Hindlimb muscle (tissue), 1 donor: ENCODE measurements at places on chromosomes 2 and 18.

DNA sequence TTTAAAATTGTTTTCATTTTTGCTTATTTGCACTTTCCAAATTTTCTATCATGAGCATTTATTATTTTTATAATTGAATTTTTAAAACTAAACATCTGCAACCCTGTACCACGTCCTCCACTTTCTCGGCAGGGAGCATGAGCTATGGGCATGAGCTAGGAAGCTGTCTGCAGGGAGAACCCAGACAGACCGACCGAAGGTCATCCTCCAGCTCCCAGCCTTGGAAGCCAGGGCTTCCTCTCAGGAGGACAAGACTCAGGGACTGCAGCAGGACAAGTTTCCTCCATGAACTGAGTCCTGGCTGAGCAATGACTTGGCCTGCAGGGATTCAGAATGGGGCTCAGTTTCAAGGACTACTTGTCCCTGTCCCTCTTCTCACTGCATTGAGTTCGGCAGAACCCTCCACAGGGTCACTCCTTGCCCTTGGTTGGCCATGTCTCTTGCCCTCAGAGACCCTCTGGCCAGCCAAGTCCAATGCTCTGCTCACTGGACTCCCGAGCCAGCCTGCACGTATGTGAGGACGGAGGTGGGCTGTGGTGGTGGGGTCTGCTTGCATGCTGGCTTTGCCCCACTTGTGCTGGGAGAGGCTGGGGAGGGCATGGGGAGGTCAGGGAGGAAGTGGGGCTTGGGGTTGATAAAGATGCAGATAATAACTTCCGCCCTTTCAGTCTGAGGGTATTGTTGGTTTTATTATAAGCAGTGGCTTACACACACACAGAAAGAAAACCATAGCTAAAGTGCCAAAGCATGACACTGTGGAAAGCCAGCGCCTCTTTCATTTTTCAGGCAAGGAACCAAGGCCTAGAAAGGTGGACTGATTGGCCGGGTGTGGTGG, 6.6 kb downstream of the NMUR1 start:
- no peak for DNase-seq

DNA sequence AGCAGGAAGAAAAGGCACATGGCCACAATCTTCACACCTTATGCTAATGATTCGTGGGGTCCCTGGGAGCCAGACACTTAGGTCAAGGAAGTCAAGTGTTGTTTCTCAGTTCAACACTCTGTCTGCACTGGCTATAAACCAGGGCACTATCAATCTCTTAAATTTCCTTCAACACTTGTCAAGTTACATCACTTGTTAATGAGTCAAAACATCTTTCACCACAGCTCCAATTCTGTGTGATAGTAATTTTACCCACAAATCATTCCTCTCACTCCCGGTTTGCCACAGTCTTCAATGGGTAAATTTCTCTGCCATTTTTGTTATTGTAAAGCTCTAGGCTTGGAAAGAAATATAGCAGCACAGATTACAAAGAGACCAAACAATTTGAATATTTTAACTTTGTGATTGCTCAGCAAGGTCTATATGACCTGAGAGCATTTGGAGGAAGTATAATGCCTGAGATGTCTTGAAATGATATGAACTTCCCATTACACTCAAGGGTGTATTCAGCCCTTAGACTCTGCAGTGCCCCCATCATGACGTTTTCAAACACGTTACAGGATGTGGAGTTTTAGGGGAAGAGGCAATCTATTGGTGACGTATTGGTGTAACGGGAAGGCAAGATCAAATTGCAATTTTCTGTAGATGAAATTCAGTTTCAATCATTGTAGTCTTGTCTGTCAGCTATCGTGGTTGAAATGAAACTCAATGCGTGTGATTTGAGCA, 78.7 kb downstream of the ICOS start:
- no peak for DNase-seq

- DNase-seq, result no peak
Measured at GRCh38 chr2:210873631-210874030, 317.2 kb downstream of the CPS1 start.

GRCh38 chr2:169275696-169276444, 86.5 kb downstream of the LRP2 start:
- DNase-seq, result no peak

DNA sequence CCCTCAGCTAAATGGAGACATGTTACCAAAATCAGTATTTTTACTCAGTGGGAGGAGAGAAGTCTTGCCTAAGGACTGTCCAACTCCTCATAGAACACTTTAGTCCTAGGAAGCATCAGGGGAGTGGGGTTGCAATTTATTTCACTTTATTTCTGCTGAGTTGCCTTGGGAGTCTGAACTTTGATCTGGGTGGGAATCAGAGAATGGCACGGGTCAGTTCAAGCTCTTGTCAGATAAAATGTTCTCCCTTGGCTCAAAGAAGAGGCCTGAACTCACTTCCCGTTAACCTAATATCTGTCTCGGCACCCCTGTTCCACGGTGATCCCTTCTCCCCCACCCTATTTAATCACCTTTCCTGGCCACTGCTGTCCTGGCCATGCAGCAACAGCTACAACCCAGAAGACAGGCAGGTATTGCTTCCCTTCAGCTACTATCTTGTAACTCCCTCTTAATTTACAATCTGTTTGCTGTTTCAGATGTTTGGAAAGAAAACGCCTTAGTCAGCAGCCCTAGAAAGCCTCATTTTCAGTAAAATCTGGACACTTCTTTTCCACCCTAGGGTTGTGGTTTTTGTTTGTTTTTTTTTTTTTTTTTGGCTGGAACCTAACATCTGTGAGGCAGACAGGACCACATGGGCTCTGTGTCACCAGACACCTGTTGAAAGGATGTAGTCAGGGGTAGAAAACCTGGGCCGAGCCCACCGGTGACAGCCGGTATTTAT, 52.5 kb downstream of the SERTAD2 start:
- DNase-seq, result no peak

- no peak for DNase-seq
Measured at GRCh38 chr2:207975921-207976320, 49.4 kb downstream of the PLEKHM3 start.

GRCh38 chr18:5772306-5773105, 122.8 kb downstream of the TMEM200C start:
- no peak for DNase-seq

DNA sequence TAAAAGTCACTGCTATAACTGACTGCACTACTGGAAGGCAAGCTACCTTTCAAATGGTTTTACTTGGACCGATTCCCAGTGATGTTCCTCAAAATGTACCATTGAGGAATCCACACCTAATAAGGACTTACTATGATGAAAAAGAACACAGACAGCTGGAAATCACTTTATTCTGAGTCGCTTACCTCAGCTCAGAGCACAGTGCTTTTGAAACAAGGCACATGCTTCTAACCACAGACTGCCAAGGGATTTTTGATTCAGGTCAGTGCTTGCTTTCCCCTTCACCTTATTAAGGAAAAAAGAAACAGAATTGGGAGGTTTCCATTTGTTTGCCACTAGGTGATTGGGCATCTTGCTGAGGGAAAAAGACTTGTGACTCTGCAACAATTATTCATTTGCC, 707.5 kb upstream of the FSHR start:
- DNase-seq, result no peak

DNA sequence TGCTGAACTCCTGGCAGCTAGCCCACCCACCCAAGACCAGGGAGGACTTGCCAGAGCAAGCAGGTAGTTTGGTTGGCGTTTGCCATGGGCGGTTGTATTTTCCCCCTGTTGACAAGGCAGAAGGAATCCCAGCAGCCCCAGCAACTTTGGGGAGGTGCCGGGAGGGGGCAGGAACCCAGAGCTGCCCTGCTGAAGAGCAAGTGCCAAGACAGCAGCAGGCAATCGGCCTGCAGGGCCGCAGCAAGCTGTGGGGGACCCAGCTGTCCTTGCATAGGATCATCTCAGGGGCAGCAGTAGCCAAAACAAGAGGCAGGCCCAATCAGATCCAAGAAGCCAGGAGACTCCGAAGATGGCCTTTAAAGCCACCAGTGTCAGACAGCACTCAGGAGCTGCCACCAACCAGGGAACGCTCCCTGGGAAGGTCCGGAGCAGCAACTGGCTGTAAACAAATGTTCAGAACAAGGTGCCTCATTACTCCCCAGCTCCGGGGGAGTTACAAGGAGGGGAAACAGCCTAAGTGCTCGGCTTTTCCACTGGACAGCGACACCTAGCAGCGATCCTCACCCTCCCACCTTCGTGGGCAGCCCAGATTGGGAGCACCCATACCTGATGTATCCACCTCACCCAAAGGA, 2.1 kb downstream of the ST8SIA5 start:
- no peak for DNase-seq

- no peak for DNase-seq
Measured at GRCh38 chr18:76258209-76258608, 236.8 kb downstream of the ZNF516 start.
